ENCODE measurements at places on chromosomes 12 and 14. TPM values are rescaled to one million over a fixed set of nuclear protein-coding genes. Genes with fewer than 3 reads are reported as not detected.

- H3K4me1 ChIP-seq = peaks cover 3% of the 10 kb centered on the region
- DNase-seq = no peak
- H3K4me3 ChIP-seq = no peak overlapping the region
- no peaks in the 10 kb centered on the region for H3K36me3 ChIP-seq
- peaks cover 28% of the 10 kb centered on the region for H3K27me3 ChIP-seq
Measured at GRCh38 chr12:106906715-106907114, 49.0 kb upstream of the TMEM263 start.

Gene ART4
- not detected for total RNA-seq

DNA sequence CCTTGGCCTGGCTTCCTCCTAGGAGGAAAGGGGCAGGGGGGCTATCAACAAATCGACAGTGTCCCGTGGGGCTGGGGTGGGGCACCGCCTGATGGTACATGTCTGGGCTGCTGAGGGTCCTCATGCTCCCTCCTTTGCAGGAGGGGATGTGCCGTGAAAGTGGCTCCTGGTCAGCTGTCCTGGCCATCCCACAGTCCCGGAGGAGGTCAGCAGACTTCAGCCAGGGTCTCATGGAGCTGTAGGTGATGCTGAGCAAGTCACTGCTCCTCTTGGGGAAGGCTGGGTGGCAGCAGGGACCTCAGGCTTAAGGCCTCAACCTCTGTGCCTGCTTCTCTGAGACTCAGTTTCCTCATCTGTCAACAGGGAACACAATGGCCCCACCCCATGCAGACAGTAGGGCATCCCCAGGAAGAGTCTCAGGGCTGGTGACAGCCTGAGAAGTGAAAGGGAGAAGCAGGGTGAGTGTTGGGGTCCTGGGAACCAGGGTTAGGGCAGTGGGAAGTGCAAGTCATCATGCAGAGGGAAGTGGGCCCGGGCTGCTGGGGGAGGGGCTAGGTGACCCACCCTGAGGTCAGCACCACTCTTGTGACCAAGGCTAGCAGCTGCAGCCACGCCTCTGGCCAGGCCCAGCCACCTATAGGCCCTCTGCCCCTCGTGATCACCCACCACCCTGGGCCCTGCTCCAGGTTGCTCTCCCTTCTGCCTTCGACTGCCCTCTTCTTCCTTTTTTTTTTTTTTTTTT, 4.4 kb upstream of the TNFAIP2 start:
- no peaks in the 10 kb centered on the region for H3K36me3 ChIP-seq
- DNase-seq = no peak
- no peak overlapping the region for H3K27ac ChIP-seq
- peaks cover 8% of the 10 kb centered on the region for H3K4me1 ChIP-seq

- H3K27ac ChIP-seq = no peak overlapping the region
- DNase-seq = no peak
- no peak overlapping the region for H3K4me3 ChIP-seq
- H3K27me3 ChIP-seq = no peaks in the 10 kb centered on the region
Measured at GRCh38 chr14:94738751-94739150, 31.2 kb downstream of the GSC start.

- H3K27ac ChIP-seq = no peak overlapping the region
- peaks cover 6% of the 10 kb centered on the region for H3K36me3 ChIP-seq
- no peak for DNase-seq
Measured at GRCh38 chr14:71290301-71290700, 383.0 kb downstream of the PCNX1 start.

- DNase-seq = no peak
- H3K4me3 ChIP-seq = no peak overlapping the region
- H3K27me3 ChIP-seq = peaks cover 3% of the 10 kb centered on the region
- no peak overlapping the region for H3K27ac ChIP-seq
Measured at GRCh38 chr14:101635749-101636560, 74.7 kb downstream of the DIO3 start.

- no peak overlapping the region for H3K27ac ChIP-seq
- H3K27me3 ChIP-seq = no peaks in the 10 kb centered on the region
- peak overlapping the region; percentile 93 for H3K4me3 ChIP-seq
- H3K4me1 ChIP-seq = peaks cover 20% of the 10 kb centered on the region
- no peak for DNase-seq
- peaks cover 17% of the 10 kb centered on the region for H3K36me3 ChIP-seq
Measured at GRCh38 chr12:56153678-56154065, 1.3 kb downstream of the MYL6B start.

Gene GPR135
- 1.6 TPM for total RNA-seq

Gene TTC8
- 13.8 TPM for total RNA-seq

DNA sequence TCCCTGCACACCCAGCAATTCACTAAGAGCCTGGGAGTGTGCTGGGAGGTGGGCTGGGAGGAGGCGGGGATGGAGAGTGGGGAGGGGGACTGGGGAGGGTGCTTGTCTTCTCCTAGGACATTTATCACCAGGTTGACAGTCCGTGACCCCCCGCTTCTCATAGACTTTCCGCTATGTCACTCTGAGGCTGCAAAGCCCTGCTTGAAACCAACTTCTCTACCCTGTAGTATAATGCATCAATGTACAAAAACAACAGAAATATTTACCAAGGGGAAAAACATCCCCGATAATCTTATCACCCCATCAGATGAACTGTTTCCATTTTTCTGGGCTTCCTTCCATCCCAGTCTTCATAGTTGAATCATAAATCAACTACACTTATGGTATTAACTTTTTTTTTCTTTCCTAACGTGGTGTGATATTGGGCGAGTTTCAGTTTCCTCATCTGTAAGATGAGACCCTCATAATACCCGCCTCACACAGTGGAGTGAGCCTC, 28.6 kb upstream of the BATF start:
- DNase-seq = no peak
- H3K4me1 ChIP-seq = no peaks in the 10 kb centered on the region
- no peak overlapping the region for H3K4me3 ChIP-seq
- H3K36me3 ChIP-seq = no peaks in the 10 kb centered on the region

Gene REP15
- total RNA-seq = not detected

GRCh38 chr14:89922031-89922907, 32.3 kb downstream of the EFCAB11 start:
- H3K36me3 ChIP-seq = no peaks in the 10 kb centered on the region
- DNase-seq = no peak
- no peak overlapping the region for H3K4me3 ChIP-seq
- no peak overlapping the region for H3K27ac ChIP-seq
- no peaks in the 10 kb centered on the region for H3K27me3 ChIP-seq

- H3K27me3 ChIP-seq = no peaks in the 10 kb centered on the region
- H3K36me3 ChIP-seq = peaks cover 5% of the 10 kb centered on the region
- H3K4me1 ChIP-seq = peaks cover 10% of the 10 kb centered on the region
- DNase-seq = no peak
Measured at GRCh38 chr14:63454863-63455622, 88.1 kb downstream of the PPP2R5E start.

Gene CD63
- 414 TPM for total RNA-seq

Gene TMEM119
- 0.20 TPM for total RNA-seq

All from WTC11 (cell line).